Right ventricle myocardium inferior (tissue), 1 donor: ENCODE measurements at places on chromosomes 2 and 18. TPM values are rescaled to one million over a fixed set of nuclear protein-coding genes. Genes with fewer than 3 reads are reported as not detected.

CD207 gene
- 0.41 TPM for total RNA-seq

AMER3 gene
- not detected for total RNA-seq

POTEJ gene
- not detected for total RNA-seq

IL1R1 gene
- 26.6 TPM for total RNA-seq

DNA sequence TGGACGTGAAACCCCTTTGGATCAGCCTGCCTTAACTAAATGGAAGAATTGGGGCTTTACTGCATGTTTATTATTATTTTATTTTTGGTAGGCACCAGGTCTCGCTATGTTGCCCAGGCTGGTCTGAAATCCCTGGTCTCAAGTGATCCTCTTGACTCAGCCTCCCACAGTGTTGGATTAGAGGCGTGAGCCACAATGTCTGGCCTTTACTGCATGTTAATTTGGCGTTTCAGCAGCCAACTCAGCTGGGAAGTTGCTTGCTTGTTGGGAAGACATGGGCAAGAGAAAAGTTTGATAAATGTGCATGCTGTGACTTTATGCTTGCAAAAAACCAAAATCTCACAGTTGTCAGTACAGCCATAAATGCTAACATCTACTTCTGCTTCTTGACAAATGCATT, 105.1 kb downstream of the FMNL2 start:
- no peak for DNase-seq

- DNase-seq, result peak; percentile 88
These were observed 2.3 kb downstream of the ZFP36L2 start for GRCh38 chr2:43224131-43224570.

GRCh38 chr2:31429759-31430438, 15.4 kb upstream of the XDH start:
- no peak for DNase-seq
